Erythroblast (primary cell): ENCODE measurements at places on chromosomes 1 and 21.

GRCh38 chr1:34928066-34928696 lies 1.3 kb downstream of the DLGAP3 start:
- DNase-seq: no peak

GRCh38 chr1:240666568-240667198 lies 54.7 kb upstream of the GREM2 start:
- no peak for DNase-seq

DNA sequence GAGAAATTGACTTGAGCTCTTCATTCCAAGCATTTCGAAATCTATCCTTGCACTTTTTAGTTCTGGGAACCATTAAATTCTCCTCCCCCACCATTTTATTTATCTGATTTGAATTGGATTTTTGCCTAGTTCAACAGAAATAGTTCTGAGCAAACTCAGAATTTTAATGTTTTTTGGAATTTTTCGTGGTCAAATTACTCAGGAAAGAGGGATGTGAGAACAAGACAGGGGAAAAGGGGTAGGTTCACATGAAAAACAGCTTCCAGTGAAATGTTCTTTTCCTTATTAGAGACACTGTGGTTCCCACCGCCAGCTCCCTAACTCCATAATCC lies 5.7 kb upstream of the ZNF697 start:
- DNase-seq: no peak

DNA sequence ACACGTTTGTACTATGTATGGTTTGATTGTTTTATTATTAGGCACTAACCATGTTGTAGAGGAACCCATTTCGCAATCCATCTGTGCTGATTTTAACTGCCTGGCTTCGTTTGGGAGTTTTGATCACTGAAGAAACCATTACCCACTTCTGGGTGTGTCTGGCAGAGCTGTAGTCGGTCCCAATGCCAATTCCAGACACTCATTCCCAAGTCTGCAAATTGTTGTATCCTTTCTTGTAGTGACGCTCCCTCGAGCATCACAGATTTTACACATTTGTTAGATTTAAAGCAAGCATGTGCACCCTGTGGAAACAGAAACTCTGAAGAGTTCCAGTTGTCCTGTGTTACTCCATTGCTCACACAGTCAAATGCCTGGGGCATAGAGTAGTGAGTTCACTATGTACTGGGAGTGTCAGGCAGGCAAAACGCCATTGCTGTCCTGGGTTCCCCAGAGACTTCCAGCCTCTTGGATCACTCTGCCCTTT lies 31.0 kb upstream of the EFCAB14 start:
- no peak for DNase-seq

DNA sequence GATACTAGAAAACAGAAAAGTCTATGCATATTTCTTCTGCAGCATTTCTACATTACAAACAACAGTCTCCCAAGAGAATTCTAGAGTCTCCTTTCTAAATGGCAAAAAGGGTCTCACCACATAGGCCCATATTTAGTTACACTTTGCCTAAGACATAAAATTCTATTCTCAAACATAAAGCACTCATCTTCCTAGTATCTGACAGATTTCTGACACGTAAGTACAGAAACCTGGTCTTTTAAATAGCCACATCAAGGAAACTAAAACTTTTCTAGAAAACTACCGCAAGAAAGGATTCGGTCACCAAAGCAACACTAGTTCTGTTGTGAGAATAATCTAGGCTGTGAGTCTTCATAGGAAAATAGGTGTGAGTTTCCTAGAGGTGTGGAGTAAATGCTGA lies 33.6 kb upstream of the CTSK start:
- no peak for DNase-seq

- no peak for DNase-seq
These were observed 54.1 kb downstream of the CD2 start for GRCh38 chr1:116808200-116808847.

- DNase-seq: no peak
These were observed 19.3 kb downstream of the DPT start for GRCh38 chr1:168709405-168710363.

DNA sequence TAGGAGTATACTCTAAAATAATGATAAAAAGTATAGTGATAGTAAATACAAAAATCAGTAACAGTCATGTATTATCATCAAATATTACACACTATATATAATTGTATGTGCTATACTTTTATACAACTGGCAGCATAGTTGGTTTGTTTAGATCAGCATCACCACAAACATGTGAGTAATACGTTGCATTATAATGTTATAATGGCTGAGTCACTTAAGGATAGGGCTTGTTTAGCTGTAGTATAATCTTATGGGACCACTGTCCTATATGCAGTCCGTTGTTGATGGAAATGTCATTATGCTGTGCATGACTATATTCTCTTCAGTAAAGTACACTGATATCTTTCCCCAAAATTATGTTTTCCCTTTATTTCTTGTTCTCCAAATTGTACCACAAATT lies 92.8 kb downstream of the LYPLAL1 start:
- DNase-seq: no peak

- DNase-seq: no peak
These were observed 39.4 kb upstream of the FAM131C start for GRCh38 chr1:16112596-16113555.

GRCh38 chr1:42423681-42424080 lies 32.1 kb downstream of the ZMYND12 start:
- DNase-seq: no peak

- no peak for DNase-seq
These were observed 40.0 kb downstream of the COQ8A start for GRCh38 chr1:226980122-226980560.
